B cell (primary cell): ENCODE measurements at places on chromosomes 3 and 15. TPM values are rescaled to one million over a fixed set of nuclear protein-coding genes. Genes with fewer than 3 reads are reported as not detected.
A peak's percentile ranks its signal among the peaks of the same experiment; 100 is the strongest.

GRCh38 chr3:23075496-23075895, 127.6 kb upstream of the UBE2E2 start:
- DNase-seq: no peak
- H3K36me3 ChIP-seq: no peaks in the 10 kb centered on the region
- no peak overlapping the region for H3K27ac ChIP-seq

DNA sequence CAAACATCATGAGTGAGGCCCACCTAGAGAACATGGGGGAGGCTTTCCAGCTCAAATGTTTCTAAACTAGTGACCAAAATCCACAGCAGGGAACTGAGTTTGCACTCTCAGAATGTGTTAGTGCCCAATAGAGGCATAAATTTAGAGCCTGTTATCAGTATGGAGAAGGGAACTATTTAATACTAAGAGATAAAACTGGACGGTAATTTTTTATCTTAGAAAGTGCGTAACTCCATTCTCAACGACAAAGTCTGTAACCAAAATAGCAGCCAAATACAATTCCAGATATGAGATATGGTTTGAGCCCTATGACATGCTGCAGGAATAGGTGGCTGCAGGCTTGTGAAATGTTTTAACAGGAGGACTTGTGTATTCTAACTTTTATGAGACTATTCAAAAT, 3.5 kb downstream of the B3GALNT1 start:
- H3K36me3 ChIP-seq: no peaks in the 10 kb centered on the region
- no peak overlapping the region for H3K4me3 ChIP-seq
- no peak overlapping the region for H3K27ac ChIP-seq
- no peaks in the 10 kb centered on the region for H3K27me3 ChIP-seq

DNA sequence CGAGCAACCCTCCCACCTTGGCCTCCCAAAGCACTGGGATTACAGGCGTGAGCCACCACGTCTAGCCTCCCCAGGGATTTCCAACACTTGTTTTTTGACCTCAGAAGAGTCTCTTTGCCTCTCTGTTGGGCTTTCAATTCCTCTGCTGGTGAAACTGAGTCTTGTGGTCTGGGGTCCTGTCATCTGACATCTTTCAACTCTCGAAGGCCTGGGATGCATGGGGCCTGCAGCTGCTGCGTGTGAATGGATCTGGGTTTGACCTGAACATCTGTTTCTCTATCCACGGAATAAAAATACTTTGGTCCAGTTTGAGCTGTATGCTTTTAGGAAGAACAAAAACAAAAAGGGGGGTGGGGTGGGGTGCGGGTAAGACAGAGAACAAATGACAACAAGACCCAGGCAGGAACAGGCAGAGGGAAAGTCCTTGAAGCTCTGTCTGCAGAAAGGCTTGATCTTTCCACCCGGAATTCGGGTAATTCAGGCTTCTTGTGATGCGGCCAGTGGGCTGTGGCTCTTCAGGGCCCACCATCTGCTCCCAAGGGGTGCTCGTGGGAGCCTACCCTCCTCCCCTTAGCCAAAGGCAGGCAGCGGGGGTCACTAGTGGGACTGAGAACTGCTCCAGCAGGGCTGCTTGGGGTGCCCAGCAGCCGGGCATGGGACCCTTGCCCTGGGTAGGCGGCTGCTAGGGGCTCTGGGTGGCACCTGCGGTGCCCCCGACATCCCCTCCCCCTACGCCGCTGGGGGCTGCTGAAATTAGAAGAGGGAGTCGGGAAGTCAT, 71.5 kb downstream of the SLC12A8 start:
- H3K27ac ChIP-seq: peak overlapping the region; percentile 34
- DNase-seq: no peak
- H3K36me3 ChIP-seq: no peaks in the 10 kb centered on the region
- H3K4me3 ChIP-seq: peak overlapping the region; percentile 48
- peaks cover 26% of the 10 kb centered on the region for H3K4me1 ChIP-seq

- DNase-seq: no peak
- H3K27me3 ChIP-seq: peaks cover 5% of the 10 kb centered on the region
- H3K27ac ChIP-seq: no peak overlapping the region
- no peaks in the 10 kb centered on the region for H3K36me3 ChIP-seq
- H3K4me1 ChIP-seq: peaks cover 29% of the 10 kb centered on the region
Observed at GRCh38 chr15:40314723-40315276, 7.1 kb upstream of the PLCB2 start.

- H3K4me1 ChIP-seq: no peaks in the 10 kb centered on the region
- H3K4me3 ChIP-seq: no peak overlapping the region
- peaks cover 22% of the 10 kb centered on the region for H3K36me3 ChIP-seq
- no peaks in the 10 kb centered on the region for H3K27me3 ChIP-seq
Observed at GRCh38 chr15:34241376-34242330, 16.8 kb downstream of the EMC4 start.

GRCh38 chr3:11632564-11632963, 11.2 kb downstream of the VGLL4 start:
- no peaks in the 10 kb centered on the region for H3K36me3 ChIP-seq
- no peak for DNase-seq
- no peak overlapping the region for H3K27ac ChIP-seq
- H3K27me3 ChIP-seq: no peaks in the 10 kb centered on the region

GRCh38 chr3:39183211-39184080, 8.9 kb downstream of the XIRP1 start:
- no peaks in the 10 kb centered on the region for H3K27me3 ChIP-seq
- no peaks in the 10 kb centered on the region for H3K36me3 ChIP-seq

DNA sequence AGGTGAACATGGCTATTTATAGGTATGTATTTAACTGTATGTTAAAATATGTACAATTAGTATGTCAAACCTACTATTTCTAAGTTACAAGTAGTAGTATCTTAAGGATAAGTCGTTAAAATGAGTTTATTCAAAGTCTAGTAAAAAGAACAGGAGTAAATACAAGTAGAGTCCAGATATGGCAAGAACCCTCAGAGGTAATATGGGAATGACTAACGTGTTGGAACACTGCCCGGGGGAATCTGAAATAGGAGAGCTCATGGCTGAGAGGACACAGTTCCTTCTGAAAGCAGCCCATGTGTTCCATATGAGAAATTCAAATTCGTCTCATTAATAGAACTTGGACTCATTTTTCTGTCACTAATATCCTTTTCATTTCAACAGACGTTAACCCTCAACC, 158.8 kb downstream of the CLSTN2 start:
- H3K27ac ChIP-seq: no peak overlapping the region
- no peaks in the 10 kb centered on the region for H3K36me3 ChIP-seq
- no peaks in the 10 kb centered on the region for H3K4me1 ChIP-seq
- DNase-seq: no peak
- H3K4me3 ChIP-seq: no peak overlapping the region

- H3K4me1 ChIP-seq: no peaks in the 10 kb centered on the region
- no peak for DNase-seq
- H3K4me3 ChIP-seq: no peak overlapping the region
- no peaks in the 10 kb centered on the region for H3K27me3 ChIP-seq
- no peak overlapping the region for H3K27ac ChIP-seq
Observed at GRCh38 chr3:157515398-157515797, 12.2 kb upstream of the VEPH1 start.

DNA sequence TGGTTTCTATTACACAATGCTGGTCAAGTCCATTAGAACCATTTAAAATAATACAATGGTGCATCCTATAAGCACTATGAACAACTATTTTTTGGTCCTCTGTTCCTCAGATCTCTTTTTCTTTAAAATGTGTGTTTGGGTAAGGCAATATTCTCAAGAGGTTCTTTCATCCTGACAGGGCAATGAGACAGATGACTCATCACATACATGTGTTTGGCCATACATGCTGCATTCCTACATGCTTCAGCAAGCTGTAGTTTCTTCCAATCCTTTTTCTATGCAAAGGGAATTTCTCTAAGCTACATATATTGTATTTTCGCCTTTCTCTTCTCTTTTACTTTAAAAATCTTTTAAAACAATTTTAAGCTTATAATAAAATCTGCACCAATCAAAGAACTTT, 52.7 kb downstream of the OTOL1 start:
- H3K27ac ChIP-seq: no peak overlapping the region
- no peak overlapping the region for H3K4me3 ChIP-seq
- H3K4me1 ChIP-seq: no peaks in the 10 kb centered on the region
- H3K36me3 ChIP-seq: no peaks in the 10 kb centered on the region
- H3K27me3 ChIP-seq: no peaks in the 10 kb centered on the region

DNA sequence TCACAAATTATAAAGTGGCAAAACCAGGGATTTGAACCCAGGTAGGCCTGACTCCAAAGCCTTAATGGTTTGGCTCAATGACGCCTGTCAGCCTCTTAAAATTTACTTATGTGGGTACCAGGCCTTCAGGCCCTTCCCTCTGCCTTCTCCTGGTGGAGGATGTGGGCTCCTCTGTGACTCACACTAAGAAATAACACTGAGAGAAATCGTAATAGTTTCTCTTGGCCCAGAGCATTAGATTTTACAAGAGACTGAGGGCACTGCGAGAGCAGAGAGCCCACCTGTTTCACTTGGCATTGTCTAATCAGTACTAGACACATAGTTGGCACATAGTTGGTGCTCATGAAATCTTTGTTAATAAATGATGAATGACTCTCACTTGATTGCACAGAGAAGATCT, 505.2 kb downstream of the SHQ1 start:
- peaks cover 23% of the 10 kb centered on the region for H3K4me1 ChIP-seq
- no peaks in the 10 kb centered on the region for H3K36me3 ChIP-seq
- no peak overlapping the region for H3K27ac ChIP-seq
- no peaks in the 10 kb centered on the region for H3K27me3 ChIP-seq
- H3K4me3 ChIP-seq: no peak overlapping the region
- DNase-seq: no peak

DNA sequence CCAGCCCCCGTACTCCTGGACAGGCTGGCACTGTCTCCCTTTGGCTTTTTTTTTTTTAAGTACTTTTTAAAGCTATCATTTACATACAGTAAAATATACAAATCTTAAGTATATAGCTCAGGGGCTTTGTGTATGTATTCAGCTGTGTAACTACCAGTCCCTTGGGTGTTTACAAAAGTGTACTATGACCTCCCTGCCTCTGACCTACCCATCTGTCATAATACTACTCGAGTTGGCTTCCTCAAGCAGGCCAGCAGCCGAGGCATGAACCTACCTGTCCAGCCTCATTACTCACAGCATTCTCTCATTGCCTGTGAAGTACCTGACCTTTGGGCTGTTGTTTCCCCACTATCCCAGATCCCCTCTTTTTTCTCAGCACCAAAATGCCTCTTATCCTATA, 33.2 kb downstream of the ABHD2 start:
- no peak for DNase-seq
- H3K4me1 ChIP-seq: no peaks in the 10 kb centered on the region

Gene CPNE9
- 0.20 and 0.30 TPM in 2 replicates for polyA plus RNA-seq

Gene ZPLD1
- not detected in 2 replicates for polyA plus RNA-seq

Gene NCEH1
- 1.9 and 3.4 TPM in 2 replicates for polyA plus RNA-seq

Gene HIGD2B
- not detected in 2 replicates for polyA plus RNA-seq

Gene IL17RB
- polyA plus RNA-seq: 0.07 and 0.09 TPM in 2 replicates

Gene TJP1
- polyA plus RNA-seq: not detected in 2 replicates
